ENCODE measurements at places on chromosomes 12 and 14.

DNA sequence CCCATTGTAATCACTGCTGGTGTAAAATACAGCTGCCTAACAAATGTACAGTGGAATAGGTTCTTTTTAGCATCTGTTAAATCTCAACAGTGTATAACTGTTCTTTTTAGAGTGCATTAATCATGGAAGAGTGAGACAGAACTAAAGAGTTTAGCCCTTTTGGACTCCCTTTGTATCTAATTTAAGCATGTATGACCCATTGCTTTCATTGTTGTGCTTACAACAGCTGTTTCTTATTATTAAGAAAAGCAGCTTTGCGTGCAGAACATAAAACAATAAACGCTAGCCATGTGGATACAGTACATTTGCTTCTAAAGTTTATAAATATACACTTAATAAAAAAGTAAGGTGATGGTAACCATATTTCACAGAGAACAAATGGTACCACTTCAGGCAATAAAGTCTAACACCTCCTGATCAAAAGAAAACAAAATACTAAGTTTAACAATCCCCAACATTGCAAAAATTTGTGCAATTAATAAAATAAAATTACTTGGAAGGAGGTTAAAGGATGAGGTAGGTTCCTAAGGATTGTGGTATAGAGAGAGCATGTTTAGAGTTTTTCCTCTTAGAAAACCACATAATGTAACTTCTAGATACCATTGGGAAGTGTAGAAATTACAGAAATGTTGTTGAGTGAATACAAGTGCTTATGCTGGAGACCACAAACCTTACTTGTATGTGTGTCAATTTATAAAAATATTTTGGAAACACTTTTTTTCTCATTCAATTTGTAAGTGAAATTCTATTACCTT is 448.7 kb downstream of the SLC6A15 start:
- no peak for DNase-seq

- DNase-seq = no peak
Observed at GRCh38 chr12:90428465-90428864, 526.5 kb downstream of the CCER1 start.

DNA sequence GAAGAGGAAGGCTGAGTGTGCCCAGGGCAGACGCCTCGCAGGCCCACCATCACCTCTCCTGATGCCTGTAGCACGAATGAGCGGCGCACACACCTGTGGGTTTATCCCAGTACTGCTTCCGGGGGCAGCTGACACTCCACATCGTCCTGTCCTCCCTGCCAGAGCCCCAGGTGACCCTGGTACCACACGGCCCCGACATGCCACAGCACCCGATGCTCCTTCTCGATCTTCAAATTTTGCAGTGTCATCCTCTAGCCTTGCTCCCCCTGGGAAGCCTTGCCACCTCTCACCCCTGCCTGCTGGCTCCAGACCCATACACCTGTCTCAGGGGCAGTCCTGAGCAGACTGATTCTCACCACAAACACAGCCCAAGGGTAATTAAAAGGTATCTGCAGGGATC is 40.6 kb downstream of the ANO2 start:
- no peak for DNase-seq

- DNase-seq = peak; percentile 57
Observed at GRCh38 chr12:26704684-26705460, 128.1 kb downstream of the ITPR2 start.

GRCh38 chr14:61368114-61368710 is 46.8 kb downstream of the PRKCH start:
- no peak for DNase-seq

DNA sequence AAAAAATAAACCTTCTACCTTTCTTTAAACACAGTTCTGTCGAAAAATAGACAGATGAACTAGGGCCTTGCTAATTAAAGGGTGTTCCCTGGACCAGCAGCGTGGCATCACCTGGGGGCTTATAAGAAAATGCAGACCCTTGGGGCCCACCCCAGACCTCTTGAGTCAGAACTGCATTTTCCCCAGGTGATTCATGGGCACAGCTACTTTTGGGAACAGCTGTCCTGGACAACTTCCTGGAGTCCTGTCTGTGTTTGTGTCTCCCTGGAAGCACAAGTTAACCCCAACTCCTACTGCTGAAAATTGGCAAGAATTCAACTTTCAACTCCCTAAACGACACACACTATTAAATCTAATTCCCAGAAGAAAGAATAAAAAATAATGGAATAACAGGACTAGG is 17.8 kb downstream of the FBLN5 start:
- peak; percentile 53 for DNase-seq

DNA sequence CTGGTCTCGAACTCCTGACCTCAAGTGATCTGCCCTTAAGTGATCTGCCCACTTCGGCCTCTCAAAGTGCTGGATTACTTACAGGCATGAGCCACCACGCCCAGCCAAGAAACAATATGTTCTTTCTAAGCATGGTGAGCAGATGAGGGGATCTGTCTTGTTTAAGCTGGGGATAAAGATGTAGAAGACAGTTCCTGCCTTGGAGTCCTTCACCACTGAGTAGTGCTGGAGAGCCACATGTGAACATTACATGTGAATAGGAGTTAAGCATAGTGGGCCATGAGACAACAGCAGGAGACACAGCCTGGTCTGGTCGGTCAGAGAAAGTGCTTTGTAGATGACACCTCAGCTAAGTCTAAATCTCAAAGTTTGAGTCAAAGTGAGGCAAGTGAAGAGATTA is 26.0 kb downstream of the TMBIM6 start:
- DNase-seq = no peak

DNA sequence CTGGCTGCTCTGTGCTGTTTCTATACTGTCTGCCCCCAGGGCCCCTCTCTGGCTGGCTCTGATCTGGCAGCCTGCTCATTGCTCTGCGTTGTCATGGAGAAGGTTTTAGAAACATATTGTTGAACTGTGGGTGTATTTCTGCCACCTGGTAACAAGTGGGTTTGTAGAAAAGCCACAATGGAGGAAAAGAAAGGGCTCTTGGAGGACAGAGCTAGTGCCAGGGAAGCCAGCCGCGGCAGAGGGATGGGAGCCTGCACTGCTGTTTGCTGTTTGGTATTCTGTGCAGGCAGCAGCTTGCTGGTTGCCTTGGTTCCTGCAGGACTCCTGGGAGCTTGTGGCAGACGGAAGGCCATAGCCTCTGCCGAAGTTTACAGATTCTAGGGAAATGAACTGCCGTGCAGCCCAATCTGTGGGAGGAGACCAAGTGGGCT is 15.1 kb downstream of the CCDC177 start:
- DNase-seq = no peak

GRCh38 chr14:73786636-73787485 is 64.8 kb upstream of the PTGR2 start:
- DNase-seq = no peak

- DNase-seq = no peak
Observed at GRCh38 chr12:2117541-2117940, 64.8 kb downstream of the CACNA1C start.

- no peak for DNase-seq
Observed at GRCh38 chr14:53946404-53947093, 10.1 kb downstream of the BMP4 start.

DNA sequence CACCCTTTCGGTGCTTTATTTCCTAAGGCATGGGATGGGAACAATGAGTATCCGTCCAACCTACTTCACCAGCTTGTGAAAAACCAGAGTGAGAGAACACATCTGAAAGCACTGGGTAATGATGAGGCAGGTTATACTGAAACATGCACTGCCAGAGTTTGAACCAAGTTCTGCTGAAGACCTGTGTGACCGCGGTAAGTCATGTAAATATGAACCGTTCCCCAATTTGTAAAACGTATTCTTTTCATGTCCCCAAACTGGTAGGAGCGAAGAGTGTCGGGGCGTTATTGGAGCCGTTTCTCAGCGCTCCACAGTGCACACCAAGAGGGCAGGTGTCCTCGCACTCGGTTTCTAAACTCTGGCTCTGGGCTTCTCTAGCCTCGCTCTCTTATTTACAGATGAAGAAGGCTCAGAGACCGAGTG is 788 bp upstream of the NGDN start:
- no peak for DNase-seq

DNA sequence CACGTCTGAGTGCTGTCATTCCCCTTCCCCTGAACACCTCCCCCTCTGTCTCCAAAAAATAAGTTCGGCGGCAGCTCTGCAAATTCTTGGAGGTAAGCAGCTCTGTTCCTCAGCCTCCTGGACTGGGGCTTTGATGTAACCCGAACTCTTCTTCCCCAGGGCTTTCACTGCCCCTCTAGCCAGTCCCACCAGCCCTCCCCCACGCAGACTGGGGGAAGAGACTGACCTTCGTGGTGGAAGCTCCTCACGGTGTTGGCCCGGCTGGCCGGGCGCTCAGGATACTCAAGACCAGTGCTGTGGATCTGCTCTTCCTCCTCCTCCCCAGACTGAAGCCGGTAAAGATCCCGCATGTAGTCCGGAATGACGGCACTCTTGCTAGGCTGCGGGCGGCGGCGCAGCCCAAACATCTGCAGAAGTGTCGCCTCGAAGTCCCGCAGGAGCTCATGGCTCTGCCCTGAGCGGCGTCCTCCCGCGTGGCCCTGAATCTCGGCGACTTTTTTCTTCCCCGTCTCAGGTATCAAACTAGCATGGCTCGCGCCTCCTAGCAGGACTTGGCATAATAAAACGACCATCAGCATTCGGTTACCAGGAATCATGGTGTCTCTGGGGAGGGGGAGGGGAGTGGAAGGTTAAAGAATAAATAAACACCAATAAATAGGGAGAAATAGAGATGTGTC is 4.9 kb downstream of the BMP4 start:
- no peak for DNase-seq

DNA sequence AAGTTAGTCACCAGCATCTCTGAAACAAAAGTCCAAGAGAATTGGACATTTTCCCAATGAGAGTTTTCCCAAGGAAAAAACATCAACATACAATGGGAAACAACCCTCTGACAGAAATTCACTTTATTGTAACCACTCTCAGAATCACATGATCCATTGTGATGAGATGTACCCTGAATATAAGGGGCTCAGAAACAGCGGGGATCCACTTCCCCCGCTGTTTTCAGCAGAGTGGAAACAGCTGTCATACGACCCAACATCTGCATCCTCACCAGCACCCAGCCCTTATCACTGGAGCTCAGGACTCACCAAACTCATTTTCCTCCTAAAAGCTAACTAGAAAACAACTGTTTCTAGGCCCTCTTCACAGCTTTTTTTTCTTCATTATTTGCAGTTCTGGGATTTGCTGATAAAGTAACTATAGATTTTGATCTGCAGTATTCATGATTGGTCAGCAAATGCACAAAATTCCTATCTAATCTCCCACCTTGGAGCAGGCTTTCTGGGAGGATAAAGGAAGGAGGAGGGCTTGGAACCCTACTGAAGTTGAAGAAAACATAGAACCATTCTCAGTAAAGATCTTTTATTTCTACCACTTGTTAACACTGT is 31.3 kb downstream of the CORO1C start:
- peak; percentile 73 for DNase-seq

DNA sequence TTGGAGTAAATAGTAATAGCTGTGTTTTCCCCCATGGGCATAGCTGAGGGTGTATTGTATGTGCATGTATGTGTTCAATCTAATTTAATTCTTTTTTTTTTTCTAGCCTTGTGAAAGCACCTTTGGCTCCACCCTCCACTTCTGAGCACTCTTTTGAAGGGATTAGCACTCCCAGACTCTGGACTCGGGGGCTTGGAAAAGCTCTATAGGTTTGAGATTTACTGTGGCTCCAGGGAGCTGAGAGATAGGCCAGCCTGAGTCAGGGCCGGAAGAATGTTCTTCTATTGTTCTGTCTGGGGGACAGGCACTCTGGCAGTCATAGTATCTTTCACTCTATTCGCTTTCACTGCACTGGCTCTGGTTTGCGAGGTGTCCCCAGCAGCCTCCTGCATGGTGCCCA is 540.0 kb upstream of the TBX3 start:
- peak; percentile 61 for DNase-seq

- DNase-seq = no peak
Observed at GRCh38 chr12:132806857-132807256, 21.8 kb downstream of the GOLGA3 start.

GRCh38 chr14:102231476-102232347 is 73.3 kb downstream of the MOK start:
- DNase-seq = no peak

DNA sequence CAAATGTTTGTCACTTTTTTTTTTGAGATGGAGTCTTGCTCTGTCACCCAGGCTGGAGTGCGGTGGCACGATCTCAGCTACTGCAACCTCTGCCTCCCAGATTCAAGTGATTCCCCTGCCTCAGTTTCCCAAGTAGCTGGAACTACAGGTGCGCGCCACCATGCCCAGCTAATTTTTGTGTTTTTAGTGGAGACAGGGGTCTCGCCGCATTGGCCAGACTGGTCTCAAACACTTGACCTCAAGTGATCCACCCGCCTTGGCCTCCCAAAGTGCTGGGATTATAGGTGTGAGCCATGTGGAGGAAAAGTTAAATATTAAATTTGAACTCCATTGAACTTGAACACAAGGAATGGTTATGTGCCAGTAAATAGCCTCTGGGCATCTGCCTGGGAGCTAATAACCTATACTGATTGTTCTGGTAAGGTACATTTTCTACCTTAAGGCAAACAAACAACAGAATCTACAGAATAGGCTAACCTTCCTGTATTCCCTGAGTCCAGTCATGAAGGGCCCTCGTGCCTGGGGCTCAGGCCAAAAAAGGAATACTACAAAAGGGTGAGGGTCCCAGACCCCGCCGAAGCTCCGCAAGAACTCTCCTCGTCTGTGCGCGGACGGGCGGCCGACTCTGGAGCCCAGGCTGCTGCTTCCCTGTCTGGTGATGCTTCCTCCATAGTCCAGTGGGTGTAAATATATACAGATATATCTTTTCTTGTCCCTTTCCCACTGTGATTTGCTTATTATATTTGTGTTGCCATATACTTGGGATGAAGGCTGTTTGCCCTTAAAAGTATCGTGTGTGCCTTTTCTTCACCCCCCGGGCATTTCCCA is 74.0 kb upstream of the EIF5 start:
- DNase-seq = no peak

GRCh38 chr14:63292805-63293204 is 25.9 kb downstream of the GPHB5 start:
- DNase-seq = no peak

- no peak for DNase-seq
Observed at GRCh38 chr14:81179631-81180030, 41.1 kb downstream of the GTF2A1 start.

GRCh38 chr14:89371585-89372511 is 45.2 kb downstream of the FOXN3 start:
- no peak for DNase-seq

DNA sequence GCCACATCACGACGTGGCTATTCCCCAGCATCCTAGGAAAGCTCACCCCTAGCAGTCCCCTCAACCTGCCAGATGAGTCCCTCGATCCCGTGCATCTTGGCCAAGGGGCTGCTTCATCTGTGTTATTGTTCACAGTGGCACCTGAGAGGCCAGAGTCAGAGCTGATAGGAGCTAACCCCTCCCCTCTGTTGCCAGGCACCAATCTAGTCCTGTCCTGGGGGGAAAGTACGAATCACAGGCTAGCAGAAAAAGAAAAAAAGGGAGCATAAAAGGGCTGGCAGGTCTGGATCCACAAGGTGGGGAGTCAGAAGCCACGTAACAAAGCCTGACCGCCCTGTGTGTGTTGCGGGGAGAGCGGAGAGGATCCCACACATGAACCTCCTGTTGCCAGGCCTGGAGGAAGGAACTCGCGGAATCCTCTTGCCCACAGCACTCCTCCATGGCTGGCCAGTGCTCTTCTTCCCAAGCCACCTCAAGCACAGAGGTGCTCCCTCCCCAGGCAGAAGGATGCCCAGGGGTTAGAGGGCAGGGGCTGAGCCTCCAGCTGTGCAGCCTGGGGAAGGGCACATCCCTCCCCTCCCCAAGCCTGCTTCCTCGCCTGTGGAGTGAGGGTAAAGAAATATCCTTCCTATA is 91.8 kb downstream of the ITPK1 start:
- DNase-seq = no peak

- no peak for DNase-seq
Observed at GRCh38 chr14:78240567-78240966, 70.4 kb downstream of the NRXN3 start.
